ENCODE measurements at places on chromosomes 5 and 9. TPM values are rescaled to one million over a fixed set of nuclear protein-coding genes. Genes with fewer than 3 reads are reported as not detected.

TXNDC8 gene
- not detected for total RNA-seq

ADAMTS16 gene
- total RNA-seq: 13.5 TPM

PCDHB12 gene
- total RNA-seq: 6.9 TPM

ANKRD34B gene
- not detected for total RNA-seq

DNA sequence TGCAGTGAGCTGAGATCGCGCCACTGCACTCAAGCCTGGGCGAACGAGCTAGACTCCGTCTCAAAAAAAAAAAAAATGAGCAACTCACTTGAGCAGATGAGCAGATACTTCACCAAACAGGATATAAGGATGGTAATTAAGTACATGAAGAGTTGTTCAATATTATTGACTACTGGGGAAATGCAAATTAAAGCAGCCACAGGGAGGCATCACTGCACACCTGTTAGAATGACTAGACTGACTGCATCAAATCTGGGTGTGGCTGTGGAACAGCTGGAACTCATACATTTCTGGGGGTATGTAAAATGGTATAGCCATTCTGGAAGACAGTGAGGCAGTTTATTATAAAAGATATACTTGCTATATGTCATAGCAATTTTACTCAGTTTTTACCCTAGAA, 93.0 kb downstream of the WNK2 start:
- DNase-seq: no peak
